ENCODE measurements at places on chromosomes 7 and 10.
A peak's percentile ranks its signal among the peaks of the same experiment; 100 is the strongest.

- DNase-seq, result peak; percentile 71
Observed at GRCh38 chr7:99473315-99473596, 566 bp downstream of the ZNF789 start.

- DNase-seq, result no peak
Observed at GRCh38 chr10:13722747-13723653, 136.2 kb downstream of the PRPF18 start.

GRCh38 chr10:46526682-46527038 lies 29.8 kb downstream of the GPRIN2 start:
- DNase-seq, result no peak

- no peak for DNase-seq
Observed at GRCh38 chr10:91411621-91412020, 1.5 kb downstream of the HECTD2 start.

- DNase-seq, result no peak
Observed at GRCh38 chr7:8699875-8700624, 266.6 kb downstream of the NXPH1 start.

GRCh38 chr10:43194266-43194665 lies 56.0 kb downstream of the CSGALNACT2 start:
- DNase-seq, result no peak

- DNase-seq, result no peak
Observed at GRCh38 chr10:126058104-126058503, 161.7 kb downstream of the FANK1 start.

DNA sequence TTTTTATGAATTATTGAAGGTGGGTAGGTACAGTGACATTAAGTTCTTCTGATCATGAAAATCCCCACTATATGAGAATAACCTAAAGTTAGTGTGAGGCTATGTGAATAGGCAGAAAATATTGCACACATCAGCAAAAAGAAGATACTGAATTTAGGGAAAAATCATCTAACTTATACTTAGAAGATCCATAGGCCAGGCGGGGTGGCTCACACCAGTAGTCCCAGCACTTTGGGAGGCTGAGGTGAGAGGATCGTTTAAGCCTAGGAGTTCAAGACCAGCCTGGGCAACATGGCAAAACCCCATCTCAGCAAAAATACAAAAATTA lies 49.5 kb upstream of the ARHGAP12 start:
- DNase-seq, result no peak

GRCh38 chr10:20622531-20623211 lies 274.4 kb downstream of the NEBL start:
- DNase-seq, result no peak

GRCh38 chr7:99210265-99210970 lies 2.5 kb upstream of the KPNA7 start:
- DNase-seq, result no peak

- no peak for DNase-seq
Observed at GRCh38 chr7:105250706-105251105, 138.0 kb downstream of the SRPK2 start.

DNA sequence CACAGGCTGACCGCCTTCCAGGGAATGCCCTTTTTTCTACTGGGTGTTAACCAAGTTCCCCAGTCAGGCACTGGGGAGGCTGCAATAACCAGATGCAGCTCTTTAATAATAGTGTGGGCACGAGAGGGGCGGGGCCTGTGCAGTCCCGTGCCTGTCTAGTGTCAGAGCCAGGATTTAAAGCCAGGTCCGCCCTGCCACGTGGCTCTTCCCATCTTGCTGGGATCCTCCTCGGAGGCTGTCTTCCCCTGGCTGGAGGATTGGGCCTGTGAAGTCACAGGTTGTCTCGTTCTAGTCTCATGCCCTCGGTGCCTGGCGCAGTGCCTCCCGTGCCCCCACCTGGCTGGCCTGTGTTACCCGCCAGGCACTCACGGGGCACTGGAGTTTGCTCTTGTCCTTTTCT lies 25.2 kb downstream of the TMEM120A start:
- DNase-seq, result no peak

Data from germinal center (tissue), 1 donor.